ENCODE measurements at places on chromosomes 1 and 21. TPM values are rescaled to one million over a fixed set of nuclear protein-coding genes. Genes with fewer than 3 reads are reported as not detected.
A peak's percentile ranks its signal among the peaks of the same experiment; 100 is the strongest.

Gene ARTN
- total RNA-seq: 2.3 TPM

DNA sequence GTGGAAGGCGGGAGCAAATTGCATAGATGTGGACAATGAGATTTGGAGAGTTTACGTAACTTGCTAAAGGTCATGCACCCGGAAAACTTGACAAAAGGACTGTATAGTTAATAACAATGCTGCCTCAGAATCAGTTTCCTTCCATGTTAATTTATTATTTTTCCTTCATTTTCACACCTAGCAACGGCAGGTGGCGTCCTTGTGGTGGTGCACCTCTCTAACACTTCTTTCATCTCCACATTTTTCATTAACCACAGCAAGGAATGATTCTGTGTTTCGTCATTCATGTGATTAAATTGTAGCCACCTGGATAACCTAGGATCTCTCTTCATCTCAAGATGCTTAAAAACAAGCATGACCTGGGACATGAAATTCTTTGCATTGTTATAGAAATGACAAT is 2133.0 kb downstream of the NCAM2 start:
- no peak for DNase-seq

Gene LRP8
- 1.6 TPM for total RNA-seq

DNA sequence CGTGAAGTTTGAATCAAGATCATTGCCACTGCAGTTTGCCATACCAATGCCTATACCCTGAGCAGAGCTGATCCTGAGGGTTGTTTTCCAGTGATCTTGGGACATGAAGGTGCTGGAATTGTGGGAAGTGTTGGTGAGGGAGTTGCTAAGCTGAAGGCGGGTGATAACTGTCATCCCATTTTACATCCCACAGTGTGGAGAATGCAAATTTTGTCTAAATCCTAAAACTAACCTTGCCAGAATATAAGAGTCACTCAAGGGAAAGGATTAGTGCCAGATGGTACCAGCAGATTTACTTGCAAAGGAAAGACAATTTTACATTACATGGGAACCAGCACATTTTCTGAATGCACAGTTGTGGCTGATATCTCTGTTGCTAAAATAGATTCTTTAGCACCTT is 78.6 kb downstream of the FMN2 start:
- DNase-seq: no peak

- DNase-seq: no peak
Observed at GRCh38 chr1:231605149-231606100, 21.2 kb upstream of the DISC1 start.

DNA sequence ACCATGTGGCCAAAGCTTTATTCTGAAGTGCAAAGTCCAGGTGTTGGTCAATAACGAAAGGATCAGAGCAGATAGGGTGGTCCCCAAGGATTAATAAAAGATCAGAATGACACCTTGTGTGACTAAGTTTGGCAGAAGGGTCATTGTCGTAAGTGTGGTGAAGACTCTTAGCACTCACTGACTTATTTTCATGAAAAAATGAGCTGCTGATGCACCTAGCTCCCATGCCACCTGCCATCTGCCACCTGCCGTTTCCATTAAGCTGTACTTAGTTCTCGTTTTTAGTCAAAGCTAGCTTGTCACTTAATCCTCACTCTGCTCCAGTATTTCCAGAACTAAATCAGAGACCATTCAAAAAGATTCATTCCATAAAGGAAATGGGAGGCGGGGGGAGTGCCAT is 112.6 kb downstream of the SEC16B start:
- no peak for DNase-seq

GRCh38 chr1:32998997-32999396 is 34.4 kb upstream of the RNF19B start:
- DNase-seq: no peak

Gene NTMT2
- total RNA-seq: not detected

Gene TMEM52
- not detected for total RNA-seq

- no peak for DNase-seq
Observed at GRCh38 chr1:45767035-45767434, 16.6 kb upstream of the IPP start.

DNA sequence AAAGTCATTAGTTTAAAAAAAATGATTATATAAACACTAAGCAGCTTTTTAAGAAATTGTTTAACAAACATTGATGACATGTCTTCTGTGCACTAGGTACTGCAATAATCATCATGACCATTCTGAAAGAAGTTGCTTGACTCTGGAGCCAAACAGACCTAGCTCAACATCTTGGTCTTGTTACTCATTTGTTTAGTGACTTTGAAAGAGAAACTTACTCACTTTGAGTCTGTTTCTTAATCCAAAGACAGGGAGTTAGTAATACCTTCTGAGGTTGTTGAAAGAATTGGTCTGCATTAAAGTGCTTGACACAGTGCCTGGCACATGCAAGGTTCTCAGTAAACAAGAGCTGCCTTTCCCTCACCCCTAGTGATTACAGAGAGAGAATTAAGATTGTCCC is 84.4 kb downstream of the SGIP1 start:
- DNase-seq: no peak

DNA sequence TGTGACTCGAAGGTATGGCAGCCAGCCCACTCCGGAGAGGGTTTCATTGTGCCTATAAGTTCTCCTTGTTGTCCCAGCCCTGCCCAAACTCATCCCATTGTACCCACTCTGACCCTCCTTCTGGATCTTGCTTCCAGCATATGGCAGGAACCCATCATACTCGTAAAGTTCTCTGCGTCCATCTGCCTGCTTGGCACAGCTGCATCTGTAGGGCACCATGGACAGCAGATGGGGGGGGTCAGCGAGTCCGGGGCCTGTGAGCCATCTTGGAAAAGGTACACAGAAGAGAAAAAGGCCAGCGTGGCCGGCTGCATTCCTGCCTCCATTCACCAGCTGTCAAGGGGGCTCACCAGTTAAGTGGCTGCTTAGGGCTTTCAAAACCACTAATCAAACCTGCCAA is 94.9 kb upstream of the IGSF21 start:
- no peak for DNase-seq

DNA sequence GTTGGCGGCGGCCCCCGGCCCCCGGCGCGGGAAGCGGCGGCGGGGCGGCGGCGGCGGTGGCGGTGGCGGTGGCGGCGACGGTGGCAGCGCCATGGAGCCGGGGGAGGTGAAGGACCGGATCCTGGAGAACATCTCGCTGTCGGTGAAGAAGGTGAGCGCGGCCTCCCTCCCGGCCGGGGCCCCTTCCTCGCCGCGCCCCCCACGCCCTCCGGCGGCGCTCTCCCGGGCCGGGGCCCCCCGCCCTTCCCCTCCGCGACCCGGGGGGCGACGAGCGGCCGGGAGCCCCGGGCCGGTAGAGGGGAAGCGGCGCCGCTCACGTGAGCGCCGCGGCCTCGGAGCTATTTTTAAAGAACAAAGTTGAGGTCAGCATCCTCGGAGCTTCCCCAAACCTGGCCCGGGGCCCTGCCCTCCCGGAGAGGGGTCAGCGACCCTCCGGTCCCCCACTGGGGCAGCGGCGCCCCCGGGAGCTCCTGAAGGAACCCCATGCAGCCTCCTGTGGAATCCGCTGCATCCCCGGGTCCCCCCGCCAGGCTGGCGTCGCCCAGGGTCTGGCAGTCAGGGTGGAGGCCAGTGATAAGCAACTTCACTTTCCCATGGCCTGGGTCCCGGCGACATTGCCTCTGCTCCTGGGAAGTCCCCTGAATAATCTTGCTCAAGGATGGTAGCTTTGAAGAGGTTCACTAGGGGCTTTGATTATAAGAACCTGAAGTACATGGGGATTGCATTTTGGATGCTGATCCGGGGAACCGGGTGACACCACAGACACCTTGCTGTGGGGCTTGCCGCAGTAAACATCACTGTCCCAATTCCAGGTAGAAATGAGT is 560 bp downstream of the PLEKHM2 start:
- DNase-seq: peak; percentile 56

DNA sequence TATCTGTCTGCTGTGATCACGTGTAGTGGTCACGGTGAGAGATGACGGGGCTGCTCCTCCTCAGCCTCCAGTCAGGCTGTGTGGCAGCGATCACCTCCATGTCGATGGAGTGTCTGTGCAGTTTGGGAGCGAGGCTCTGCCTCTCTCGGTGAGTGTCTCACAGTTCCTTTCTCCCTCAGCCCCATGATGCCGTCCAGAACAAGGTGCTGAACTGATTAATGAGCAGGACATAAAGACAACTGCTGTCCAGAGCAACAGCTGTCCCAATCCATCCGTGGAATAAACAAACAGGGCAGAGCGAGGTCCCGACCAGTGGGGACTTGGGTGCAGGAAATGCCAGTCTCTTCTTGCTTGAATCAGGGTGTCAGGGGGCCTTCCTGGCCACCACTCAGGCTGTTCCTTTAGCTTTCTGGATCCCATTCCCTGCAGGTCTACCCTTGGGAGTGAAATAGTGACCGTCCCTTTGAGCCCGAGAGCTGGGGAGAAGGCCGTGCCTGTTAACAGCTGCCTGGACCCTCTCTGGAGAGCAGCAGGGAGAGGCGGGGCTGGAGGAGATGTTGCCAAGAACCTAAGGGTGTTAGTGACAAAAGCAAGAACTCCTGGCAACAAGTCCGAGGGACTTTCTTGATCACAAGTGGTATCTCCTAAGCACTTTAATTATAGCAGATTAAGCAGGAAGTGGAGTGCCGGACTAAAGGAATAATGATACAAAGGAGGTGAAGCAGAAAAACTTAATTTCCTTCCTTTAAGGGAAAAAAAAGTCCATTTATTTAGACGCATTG is 443.9 kb downstream of the KIF26B start:
- no peak for DNase-seq

GRCh38 chr1:53371851-53372250 is 44.0 kb upstream of the LRP8 start:
- no peak for DNase-seq

Gene DYNLT5
- 1.0 TPM for total RNA-seq

DNA sequence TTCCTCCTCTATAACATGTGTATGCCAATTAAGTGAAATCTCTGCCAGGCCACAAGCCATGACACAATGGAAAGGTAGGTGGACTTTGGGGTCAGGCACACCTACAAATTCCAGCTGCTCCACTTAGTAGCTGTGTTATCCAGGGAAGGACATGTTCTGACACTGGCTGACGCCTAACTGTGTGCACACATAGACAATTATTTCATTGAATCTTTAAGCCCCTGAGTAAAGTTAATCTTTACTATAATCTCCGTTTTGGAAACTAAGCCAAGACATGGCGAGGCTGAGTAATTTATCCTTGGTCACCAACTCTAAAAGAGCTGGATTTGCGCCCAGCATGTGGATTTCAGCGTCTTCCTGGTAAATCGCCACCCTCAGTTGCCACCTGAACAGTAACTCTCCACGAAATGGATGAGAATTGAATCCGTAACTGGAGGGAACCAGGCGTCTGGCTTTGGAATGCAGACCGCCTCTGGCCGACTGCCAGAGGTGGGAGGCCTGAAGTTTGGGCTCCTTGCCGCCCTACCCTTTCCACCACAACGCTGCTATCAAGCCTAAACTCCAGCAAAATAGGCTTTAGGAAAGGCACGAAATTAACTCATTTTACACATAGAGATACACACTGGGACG is 888 bp upstream of the SNRPE start:
- DNase-seq: no peak

- DNase-seq: no peak
Observed at GRCh38 chr1:59316497-59317128, 19.7 kb downstream of the FGGY start.

- DNase-seq: no peak
Observed at GRCh38 chr1:115890580-115890979, 49.7 kb upstream of the NHLH2 start.

Gene S100A7A
- total RNA-seq: not detected

DNA sequence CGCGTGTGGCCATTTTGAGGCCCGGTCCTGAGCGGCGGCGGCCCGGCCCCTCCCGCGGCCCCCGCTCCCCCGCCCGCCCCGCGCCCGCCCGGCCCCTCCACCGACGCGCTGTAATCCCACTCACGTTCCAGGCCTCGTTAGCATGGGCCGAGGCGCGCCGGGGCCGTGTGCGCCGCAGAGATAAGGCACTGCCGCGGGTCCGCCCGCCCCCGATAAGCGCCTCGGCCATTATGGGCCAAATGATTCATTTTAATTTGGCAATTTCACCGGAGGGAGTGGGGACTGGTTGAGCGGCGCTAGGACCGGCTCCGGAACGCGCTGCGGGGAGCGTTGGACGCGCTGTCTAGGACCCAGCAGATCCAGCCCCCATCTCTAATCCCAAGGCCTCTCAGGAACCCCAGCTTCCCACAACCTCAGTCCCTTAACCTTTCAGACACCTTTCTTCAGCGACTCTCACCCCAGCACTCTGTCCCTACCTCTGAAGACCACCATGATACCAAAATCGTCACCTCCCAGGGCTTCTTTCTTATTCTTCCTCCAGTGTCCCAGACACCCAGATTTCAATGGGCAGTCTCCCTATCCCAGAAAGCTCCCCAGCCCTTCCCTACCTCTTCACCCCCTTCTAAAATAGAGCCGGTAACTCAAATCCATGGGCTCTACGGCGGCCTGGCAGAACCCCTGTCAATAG is at the start of gene TAL1:
TAL1 (minus strand) TSS at position 39 of the 688 bp plus-strand sequence. CDS start 6,337 bp downstream, outside the sequence.
- DNase-seq: no peak
